ENCODE measurements at places on chromosomes 7 and 10.

DNA sequence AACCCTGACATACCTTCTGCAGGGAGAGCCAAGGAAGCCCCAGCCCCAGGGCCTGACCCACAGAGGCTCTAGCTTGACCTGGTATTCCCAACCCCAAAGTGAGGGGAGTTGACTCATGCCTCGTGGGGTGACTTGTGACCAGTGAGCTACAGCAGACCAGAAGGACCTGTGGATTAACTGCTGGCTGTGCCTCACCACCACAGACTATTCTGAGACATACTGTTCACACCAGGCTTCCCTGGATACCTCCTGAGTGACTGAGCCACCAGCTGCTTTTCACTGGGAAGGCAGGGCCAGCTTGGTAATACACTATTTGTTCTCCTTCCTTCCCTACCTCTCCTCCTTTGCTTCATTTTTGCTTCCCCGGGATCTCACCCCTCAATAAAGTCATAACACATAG is 7.3 kb downstream of the PLXNA4 start:
- DNase-seq, result no peak

DNA sequence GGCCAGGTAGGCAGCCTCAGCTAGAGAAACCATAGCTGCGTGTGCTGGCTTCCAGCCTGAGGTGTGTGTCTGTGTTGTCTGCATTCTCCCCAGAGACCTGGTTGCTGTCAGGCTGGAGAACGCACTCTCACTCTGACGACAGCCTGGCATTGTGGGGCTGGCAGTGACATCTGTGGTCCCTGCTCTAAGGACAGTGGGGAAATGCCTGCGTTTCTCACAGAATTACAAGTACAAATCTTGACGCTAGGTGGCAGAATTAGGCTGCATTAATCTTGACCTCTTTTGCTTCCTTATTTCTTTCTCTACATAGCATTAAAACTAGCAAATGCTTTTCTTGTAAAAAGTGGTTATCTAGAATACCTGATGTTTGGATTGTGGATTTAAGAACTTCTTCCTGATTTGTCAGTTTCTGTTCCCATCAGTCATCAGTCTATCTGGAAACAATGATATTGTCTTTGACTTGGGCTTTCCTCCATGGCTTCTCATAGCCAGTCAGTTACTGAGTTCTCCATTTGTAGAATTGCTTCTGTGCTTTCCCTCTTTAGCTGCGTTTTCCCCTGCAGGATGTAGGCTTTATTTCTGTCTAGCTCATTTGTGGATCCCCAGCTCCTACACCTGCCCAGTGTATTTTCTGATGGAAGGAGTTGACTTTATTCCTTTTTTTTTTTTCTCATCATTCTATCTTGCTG is 86.0 kb downstream of the FANK1 start:
- DNase-seq, result peak; percentile 56

GRCh38 chr10:79417266-79417665 is 28.2 kb downstream of the ZCCHC24 start:
- no peak for DNase-seq

- peak; percentile 87 for DNase-seq
Observed at GRCh38 chr7:141071260-141071854, 2.5 kb upstream of the TMEM178B start.
